Naive thymus-derived CD4-positive, alpha-beta T cell (primary cell): ENCODE measurements at places on chromosomes 2 and 18. TPM values are rescaled to one million over a fixed set of nuclear protein-coding genes. Genes with fewer than 3 reads are reported as not detected.

Gene LYG2
- polyA plus RNA-seq: not detected

Gene WNT10A
- polyA plus RNA-seq: 1.2 TPM

Gene TTN
- polyA plus RNA-seq: 4.9 TPM

Gene SCG2
- not detected for polyA plus RNA-seq

Gene TWSG1
- 5.0 TPM for polyA plus RNA-seq

Gene GAL3ST2
- not detected for polyA plus RNA-seq

Gene VSNL1
- polyA plus RNA-seq: not detected

Gene CLHC1
- polyA plus RNA-seq: 1.0 TPM

Gene MLPH
- not detected for polyA plus RNA-seq
